ENCODE measurements at places on chromosomes 4 and X. TPM values are rescaled to one million over a fixed set of nuclear protein-coding genes. Genes with fewer than 3 reads are reported as not detected.

The ATP2B3 gene
- 0.10 TPM for total RNA-seq

The LAMP2 gene
- 102 TPM for total RNA-seq

The MAGEE1 gene
- 2.0 TPM for total RNA-seq

The GABRG1 gene
- under 0.01 TPM for total RNA-seq

The STK32B gene
- total RNA-seq = 6.5 TPM

The ANXA10 gene
- not detected for total RNA-seq

The PCDH10 gene
- total RNA-seq = 0.49 TPM

The DUX4 gene
- not detected for total RNA-seq

The KIAA1210 gene
- total RNA-seq = 0.10 TPM

The XAGE2 gene
- 0.69 TPM for total RNA-seq

The TRAM1L1 gene
- 3.2 TPM for total RNA-seq

The TRIM75 gene
- not detected for total RNA-seq

The ELF4 gene
- total RNA-seq = 10.8 TPM
